Activated T-helper 17 cell treated with anti-CD3 and anti-CD28 coated beads, Interleukin-2, amount 50 U/mL, for 72 hours (primary cell): ENCODE measurements at places on chromosomes 4 and X.

DNA sequence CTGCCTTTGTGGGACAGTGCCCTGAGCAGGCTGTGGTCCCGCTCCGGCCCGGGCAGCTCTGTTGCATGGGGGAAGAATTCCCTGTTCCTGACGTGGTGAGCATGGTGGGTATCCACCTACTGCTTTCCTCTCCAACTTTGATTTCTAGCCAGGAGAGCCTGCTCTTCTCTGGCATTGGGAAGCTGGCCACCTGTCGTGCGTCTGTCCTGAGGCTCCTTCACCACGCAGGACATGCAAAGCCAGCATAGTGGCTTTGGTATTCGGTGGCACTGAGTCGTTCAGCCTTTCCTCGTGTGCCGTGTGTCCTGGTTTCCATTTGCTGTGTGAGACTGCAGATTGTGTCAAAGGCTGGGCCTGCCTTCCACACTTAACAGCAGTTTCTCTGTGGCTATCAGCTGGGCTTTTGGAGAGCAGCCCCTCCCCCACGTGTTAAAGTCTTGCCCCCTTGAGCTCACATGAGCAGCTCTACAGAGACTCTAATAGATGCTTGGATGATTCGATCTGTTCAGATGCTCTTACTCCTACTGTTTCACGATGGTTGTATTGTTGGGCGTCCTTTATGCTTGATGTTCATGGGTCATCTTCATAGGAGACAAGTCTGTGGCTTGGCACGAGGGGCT lies 46.3 kb upstream of the CLCN4 start:
- ATAC-seq, result no peak
- H3K36me3 ChIP-seq, result peaks cover 7% of the 10 kb centered on the region
- H3K27ac ChIP-seq, result peak overlapping the region; percentile 77
- H3K4me1 ChIP-seq, result peaks cover 8% of the 10 kb centered on the region

DNA sequence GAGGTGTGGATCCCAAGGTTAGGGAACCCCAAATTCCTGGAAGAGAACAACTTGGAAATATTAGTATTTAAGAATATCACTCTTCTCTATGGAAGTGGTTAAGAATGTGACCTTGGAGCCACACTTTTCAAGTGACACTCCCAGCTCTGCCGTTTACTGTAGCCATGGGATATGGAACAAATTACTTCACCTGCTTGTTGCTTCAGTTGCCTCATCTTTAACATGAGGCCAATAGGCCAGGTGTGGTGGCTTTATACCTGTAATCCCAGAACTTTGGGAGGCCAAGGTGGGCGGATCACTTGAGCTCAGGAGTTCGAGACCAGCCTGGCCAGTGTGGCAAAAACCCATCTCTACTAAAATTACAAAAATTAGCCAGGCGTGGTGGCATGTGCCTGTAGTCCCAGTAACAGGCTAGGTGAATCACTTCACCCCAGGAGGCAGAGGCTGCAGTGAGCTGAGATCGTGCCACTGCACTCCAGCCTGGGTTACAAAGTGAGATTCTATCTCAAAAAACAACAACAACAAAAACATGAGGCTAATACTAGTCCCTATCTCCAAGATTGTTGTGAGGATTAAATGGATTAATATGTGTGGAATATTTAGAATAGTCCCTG lies 13.0 kb downstream of the IL13RA1 start:
- H3K27ac ChIP-seq, result no peak overlapping the region
- H3K27me3 ChIP-seq, result peaks cover 13% of the 10 kb centered on the region
- no peaks in the 10 kb centered on the region for H3K4me1 ChIP-seq
- H3K4me3 ChIP-seq, result no peak overlapping the region
- ATAC-seq, result no peak

- peaks cover 9% of the 10 kb centered on the region for H3K4me1 ChIP-seq
- no peaks in the 10 kb centered on the region for H3K36me3 ChIP-seq
- H3K27me3 ChIP-seq, result no peaks in the 10 kb centered on the region
- H3K27ac ChIP-seq, result no peak overlapping the region
- ATAC-seq, result no peak
These were observed 81.4 kb downstream of the RBM47 start for GRCh38 chr4:40548256-40548655.

DNA sequence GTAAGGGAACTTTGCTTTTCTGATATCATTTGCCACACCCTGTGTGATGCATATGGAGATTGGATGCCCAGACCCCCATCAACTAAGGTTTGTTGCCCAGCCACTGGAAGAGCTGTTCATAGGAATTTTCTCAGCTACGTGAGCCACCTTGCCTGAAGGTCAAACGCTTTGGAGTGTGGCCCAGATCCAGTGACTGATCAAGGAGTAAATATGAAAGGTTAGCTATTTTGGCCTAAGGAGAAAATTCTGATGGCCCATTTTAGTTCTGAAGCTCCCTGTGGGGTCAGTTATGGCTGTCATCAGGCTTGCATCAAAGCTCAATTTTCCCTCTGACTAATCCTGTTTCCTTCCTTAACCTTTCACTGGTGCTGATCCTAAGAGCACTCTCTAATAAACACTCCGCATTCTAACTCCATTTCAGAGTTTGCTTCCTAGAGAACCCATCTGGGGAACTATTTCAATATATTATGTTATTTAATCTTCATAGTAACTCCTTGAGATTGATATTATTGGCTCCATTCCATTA lies 407.7 kb downstream of the SPRY1 start:
- no peak for ATAC-seq
- H3K27ac ChIP-seq, result no peak overlapping the region
- H3K4me1 ChIP-seq, result no peaks in the 10 kb centered on the region
- no peak overlapping the region for H3K4me3 ChIP-seq
- no peaks in the 10 kb centered on the region for H3K36me3 ChIP-seq

DNA sequence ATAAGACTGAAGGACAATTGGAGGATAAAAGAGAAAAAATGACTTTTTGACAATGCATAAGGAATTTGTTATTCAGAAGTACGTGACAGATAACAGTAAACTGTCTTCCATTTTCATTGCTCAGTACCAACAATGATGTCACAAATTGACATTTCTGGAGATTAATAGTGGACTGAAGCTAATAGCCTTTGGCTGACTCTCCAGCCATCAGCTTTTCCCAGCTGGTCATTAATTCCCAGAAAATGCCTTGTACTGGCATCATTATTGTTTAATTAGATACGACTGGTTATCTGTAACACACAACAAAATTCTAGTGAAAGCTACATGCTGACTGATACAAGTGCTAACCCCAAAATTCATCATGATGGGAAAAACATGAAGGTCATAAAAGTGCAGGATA lies 147.9 kb upstream of the FGF13 start:
- H3K4me3 ChIP-seq, result no peak overlapping the region
- H3K4me1 ChIP-seq, result no peaks in the 10 kb centered on the region
- no peaks in the 10 kb centered on the region for H3K27me3 ChIP-seq
- no peak overlapping the region for H3K27ac ChIP-seq

- H3K4me1 ChIP-seq, result no peaks in the 10 kb centered on the region
- no peak overlapping the region for H3K27ac ChIP-seq
- no peaks in the 10 kb centered on the region for H3K36me3 ChIP-seq
- no peak for ATAC-seq
- no peaks in the 10 kb centered on the region for H3K27me3 ChIP-seq
- H3K4me3 ChIP-seq, result no peak overlapping the region
These were observed 36.3 kb downstream of the MGARP start for GRCh38 chr4:139243448-139244365.

- H3K27me3 ChIP-seq, result peaks cover 3% of the 10 kb centered on the region
- H3K27ac ChIP-seq, result no peak overlapping the region
- ATAC-seq, result no peak
- H3K4me3 ChIP-seq, result no peak overlapping the region
- no peaks in the 10 kb centered on the region for H3K4me1 ChIP-seq
These were observed 29.0 kb downstream of the NAA11 start for GRCh38 chr4:79296768-79297428.

- no peak for ATAC-seq
- H3K36me3 ChIP-seq, result no peaks in the 10 kb centered on the region
These were observed 6.0 kb downstream of the HPSE start for GRCh38 chr4:83328521-83329187.

GRCh38 chr4:87444741-87445140 lies 22.4 kb downstream of the NUDT9 start:
- peaks cover 64% of the 10 kb centered on the region for H3K36me3 ChIP-seq
- no peak overlapping the region for H3K4me3 ChIP-seq
- H3K4me1 ChIP-seq, result no peaks in the 10 kb centered on the region
- no peaks in the 10 kb centered on the region for H3K27me3 ChIP-seq

DNA sequence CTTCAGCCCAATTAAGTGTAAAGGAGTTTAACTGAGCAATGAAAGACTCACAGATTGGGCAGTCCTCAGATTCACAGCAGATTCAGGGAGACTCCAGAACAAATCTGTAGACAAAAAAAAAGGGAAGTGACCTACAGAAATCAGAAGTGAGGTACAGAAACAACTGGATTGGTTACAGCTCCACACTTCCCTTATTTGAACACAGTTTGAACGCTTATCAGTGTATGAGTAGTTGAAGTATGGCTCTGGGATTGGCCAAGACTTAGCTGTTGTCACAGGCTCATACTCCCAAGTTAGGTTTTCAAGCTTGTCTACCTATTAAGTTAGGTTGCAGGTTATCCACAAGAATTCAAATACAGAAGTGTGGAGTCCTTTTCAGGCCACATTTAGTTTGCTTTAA lies 112.4 kb upstream of the ELOVL6 start:
- H3K27ac ChIP-seq, result no peak overlapping the region
- H3K36me3 ChIP-seq, result no peaks in the 10 kb centered on the region
- peaks cover 18% of the 10 kb centered on the region for H3K27me3 ChIP-seq
- ATAC-seq, result no peak
